ENCODE measurements at places on chromosomes 3 and 15. TPM values are rescaled to one million over a fixed set of nuclear protein-coding genes. Genes with fewer than 3 reads are reported as not detected.
A peak's percentile ranks its signal among the peaks of the same experiment; 100 is the strongest.

Gene C3orf20
- not detected for total RNA-seq

Gene AMT
- total RNA-seq = 5.8 TPM

Gene FHIT
- 0.22 TPM for total RNA-seq

Gene PRSS50
- not detected for total RNA-seq

Gene SLC51B
- not detected for total RNA-seq

Gene GCSAM
- total RNA-seq = not detected

Gene DUOX1
- total RNA-seq = 0.32 TPM

DNA sequence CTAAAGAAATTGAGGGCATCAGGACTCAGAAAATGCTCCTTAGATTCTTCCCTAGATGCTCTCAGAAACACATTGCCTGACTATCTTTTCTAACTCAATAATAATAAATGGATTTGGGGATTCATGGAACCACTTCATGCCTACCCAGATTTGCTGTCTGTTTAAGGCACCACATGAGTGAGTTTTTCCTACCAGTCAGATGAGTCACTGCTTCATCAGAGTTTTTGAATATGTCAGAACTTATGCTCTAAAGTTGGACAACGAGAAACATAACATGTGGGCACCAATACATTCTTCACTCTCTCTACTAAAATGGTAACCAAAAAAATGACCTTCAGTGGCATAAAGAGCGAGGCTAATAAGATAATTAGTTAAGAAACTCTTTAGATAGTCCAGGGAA lies 1135.1 kb downstream of the TUSC7 start:
- DNase-seq = peak; percentile 63

DNA sequence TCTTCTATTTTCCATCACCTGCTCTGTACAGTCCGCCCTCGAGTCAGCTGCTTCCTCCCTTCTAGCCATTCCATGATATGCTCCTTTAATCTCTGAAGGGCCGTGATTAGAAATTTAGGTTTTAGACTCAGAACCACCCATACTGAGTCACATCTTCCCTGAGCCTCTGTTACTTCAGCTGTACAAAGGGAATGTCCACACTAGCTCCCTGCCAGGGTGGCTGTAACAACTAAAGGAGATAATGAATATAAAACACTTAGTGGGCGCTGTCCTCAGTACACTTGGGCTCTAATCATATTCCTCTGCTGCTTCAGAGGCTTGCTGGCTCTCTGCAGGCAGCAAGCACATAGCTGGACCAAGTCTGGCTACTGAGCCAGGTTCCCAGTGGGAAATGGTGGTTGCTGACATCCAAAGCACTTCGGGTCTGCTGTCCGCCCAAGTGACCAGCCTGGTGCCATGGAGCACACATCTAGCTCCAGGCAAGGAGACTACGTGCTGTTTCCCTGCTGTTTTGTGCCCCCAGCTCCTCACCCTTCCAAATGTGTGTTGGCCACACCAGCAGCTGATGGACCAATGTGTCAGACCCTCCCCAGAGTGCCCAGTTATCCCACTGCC lies 901 bp upstream of the CHST14 start:
- peak; percentile 56 for DNase-seq

GRCh38 chr3:4993276-4994143 lies 14.3 kb downstream of the BHLHE40 start:
- DNase-seq = peak; percentile 76

GRCh38 chr3:185948292-185948691 lies 10.5 kb upstream of the TRA2B start:
- DNase-seq = no peak

GRCh38 chr15:33580526-33580925 lies 269.8 kb downstream of the RYR3 start:
- peak; percentile 7 for DNase-seq

- DNase-seq = no peak
Measured at GRCh38 chr15:65204236-65204930, 6.9 kb downstream of the CILP start.

GRCh38 chr3:141684758-141685157 lies 53.3 kb upstream of the RNF7 start:
- no peak for DNase-seq

GRCh38 chr3:120196333-120196732 lies 88.7 kb downstream of the GPR156 start:
- DNase-seq = no peak

DNA sequence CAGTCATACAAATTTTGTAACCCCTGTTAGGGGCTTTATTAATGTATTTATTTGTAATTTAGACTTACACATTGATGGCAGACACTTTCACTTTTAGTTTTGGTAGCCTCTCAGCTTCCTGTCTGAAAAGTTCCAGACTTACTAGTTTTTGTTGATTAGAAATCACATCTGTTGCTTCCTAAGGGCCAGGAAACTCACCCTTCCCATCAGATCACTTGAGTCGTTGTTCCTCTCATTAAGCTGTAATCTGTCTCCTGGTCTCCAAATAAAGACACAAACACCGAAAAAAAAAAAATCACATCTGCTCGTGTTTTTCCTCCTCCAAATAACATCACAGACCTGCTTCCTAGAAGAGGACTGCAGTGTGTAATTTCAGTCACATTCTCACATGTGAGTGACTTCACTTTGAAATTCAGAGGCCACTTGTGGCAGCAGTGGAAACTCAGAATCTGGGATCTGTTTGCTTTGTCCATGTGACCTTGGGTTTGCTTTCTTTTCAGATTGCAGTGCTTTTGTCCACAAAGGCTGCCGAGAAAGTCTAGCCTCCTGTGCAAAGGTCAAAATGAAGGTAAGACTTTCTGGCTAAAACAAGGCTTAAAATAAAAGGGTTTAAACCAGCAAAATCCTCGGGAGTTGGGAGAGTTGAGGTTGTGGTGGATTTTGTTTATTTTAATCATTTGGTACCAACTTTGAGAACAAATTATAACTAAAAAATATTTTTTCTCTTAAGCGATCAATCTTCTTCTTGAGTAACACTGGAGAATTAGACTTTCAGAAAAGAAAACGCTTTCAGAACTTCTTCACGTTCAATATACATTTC lies 87.0 kb downstream of the KLHL25 start:
- peak; percentile 57 for DNase-seq

GRCh38 chr15:68791431-68792283 lies 29.0 kb downstream of the ANP32A start:
- no peak for DNase-seq

DNA sequence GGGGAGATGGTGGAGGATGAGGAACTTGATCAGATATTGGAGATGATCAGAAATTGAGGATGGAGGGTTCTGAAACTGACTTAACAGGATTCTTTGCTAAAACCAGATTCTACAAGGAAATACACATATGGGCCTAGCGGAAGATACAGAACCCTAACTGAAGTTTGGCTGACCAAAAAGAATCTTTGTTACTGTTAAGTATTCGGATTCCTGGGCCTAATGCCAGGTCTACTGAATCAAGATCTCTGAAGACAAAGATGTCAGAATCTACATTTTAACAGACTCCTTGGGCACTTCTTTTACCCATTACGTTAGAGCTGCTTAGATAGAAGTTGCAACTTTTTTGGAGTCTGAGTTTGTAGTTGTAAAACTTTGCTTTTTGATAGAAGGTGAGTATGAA lies 137.7 kb downstream of the FNDC3B start:
- DNase-seq = peak; percentile 64
